K562 (cell line): ENCODE measurements at places on chromosomes 5 and 9.

DNA sequence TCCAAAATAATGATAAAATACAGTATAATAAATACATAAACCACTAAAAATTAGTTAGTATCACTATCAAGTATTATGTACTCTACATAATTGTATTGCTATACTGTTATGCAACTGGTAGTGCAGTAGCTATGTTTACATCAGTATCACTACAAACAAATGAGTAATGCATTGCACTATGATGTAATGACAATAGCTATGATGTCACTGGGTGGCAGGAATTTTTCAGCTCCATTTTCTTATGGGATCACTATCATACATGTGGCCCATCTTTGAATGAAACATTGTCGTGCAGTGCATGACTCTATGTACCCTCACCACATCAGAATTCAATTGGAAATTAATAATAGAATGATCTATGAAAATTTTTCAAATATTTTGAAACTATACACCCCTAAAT, 201.3 kb downstream of the MPDZ start:
- no peak for DNase-seq

DNA sequence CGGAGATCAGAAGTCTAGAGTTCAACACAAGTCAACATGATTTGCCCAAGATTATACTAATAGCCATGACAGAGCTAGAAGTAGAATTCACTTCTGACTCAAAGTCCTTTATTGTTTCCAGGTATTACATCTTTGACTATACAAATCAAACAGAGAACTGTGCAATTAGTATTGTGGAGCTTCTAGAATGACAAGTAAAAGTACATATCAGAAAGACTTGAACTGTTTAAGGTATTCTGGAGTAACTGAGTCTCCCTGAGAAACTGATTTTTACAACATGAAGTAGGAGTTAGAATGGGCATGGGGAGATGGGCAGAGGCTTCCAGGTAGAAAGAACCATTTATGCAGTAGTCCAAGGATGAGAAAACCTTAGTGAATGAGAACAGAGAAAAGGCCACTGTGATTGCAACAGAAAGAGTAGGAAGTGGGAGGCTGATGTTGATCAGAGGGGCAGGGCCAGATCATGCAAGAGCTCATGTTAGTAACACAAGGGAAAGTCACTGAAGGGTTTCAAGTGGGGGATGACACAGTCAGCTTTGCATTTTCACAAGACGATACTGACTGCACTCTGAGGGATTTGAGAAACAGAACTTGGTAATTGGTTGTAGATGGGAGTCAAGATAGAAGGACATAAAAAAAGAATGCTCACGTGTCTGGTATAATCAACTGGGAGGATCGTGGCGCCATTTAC, 280.7 kb downstream of the RFX3 start:
- DNase-seq, result no peak

DNA sequence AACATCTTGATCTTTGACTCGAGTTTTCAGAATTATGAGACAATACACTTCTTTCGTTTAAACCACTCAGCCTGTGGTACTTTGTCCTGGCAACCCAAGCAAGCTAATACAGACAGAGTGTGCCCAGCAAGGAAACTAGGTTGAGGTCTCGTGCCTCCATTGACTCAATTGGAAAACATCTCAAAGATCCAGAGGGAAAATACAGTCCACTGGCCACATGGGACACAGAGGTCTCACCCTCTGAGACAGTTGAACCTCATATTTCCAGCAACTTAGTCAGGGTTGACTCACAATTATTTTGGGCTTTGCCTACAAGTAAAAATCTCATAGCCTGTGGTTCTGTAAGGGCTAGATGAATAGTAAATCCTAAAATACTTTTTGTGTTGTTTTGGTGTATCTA, 631.5 kb downstream of the MTRR start:
- DNase-seq, result no peak

DNA sequence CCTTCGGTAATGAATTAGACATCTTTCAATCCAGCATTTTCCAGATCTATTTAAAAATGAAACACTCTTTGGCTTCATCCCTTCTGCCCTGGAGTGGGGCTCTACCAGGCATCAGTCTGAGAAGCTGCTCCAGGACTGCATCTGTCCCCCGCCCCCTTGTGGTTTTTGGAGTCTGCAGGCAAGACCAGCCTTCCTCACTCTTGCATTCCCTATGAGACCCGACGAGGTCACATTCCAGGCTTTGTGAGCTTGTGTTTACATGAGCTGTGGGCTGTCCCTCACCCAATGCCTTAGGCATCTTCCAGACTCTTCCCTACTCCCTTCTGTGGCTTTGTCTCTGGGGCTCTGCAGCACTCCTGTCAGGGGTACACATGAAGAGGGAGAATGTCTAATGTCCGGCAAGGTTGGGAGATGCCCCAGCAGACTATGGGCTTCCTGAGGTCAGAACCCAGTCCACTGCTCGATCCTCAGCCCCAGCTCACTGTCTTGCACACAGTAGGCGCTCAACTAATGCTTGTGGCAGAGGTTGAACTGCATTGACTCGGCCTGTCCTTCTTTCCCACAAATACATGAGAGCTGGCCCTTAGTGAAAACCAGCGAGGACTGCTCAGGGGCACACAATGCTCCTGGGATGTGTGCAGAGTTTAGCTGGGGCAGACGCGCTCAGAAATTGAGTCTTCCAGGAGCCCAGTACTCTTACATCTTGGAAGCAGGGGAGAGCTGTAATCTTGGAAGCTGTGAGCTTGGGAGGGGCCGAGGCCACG, 11.7 kb upstream of the GADD45G start:
- DNase-seq, result no peak

GRCh38 chr9:94807556-94807955, 81.1 kb downstream of the AOPEP start:
- no peak for DNase-seq

DNA sequence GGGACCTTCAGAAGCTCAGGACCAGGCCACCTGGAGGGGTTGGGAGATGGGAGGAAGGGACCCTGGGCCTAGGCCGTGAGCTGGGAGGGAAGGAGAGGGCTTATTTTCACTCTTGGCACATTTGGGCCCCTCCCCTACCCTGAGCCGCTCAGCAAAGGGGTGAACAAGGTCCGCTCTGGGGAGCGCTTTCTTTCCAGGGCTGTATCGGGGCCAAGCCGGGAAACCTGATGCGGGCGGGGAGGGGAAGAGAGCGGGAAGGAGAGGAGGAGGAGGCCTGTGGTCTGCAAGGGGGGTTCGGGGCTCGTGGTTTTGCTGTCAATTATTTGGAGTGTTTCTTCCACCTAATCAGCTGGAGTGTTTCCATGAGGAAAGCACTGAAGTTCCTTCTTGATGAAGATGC, 62.7 kb upstream of the RXRA start:
- no peak for DNase-seq

DNA sequence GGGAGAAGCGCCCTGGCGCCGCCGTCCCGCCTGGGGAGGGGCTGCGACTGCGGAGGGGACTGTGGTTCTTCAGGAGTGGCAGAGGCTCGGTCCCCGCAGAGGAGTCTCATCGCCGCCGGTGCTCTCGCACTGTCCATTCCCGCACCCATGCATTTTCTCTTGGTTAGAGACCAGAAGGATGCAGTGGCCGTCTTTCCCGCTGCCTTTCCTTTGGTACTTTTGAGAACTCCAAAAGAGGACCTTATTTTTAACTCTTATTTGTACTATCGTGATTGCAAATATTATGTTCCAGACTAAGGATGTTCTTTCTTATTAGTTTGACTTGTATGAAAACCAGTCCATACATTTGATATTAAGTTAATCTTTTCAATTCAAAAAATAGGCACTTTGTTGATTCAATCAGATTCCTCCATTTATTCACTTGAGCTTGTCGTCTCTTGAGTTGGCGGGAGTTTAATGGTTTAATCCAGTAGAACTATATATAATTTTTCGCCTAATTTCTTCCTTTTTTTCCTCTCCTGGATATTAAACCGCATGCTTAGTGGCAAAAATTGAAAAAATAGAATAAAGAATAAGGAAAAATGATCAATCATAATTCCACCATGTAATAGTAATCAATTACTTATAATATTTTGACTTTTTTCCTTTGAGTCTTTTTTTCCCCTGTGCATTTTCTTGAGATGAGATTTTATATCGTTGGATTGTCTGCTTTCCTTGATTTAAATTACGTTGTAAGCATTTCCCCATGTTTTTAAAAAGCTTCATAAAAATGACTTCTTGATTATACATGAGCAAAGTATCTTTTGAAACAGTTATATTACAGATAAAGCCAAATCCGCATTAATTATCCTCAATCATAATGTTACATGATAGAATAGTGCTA, 861 bp downstream of the ZFYVE16 start:
- peak; percentile 65 for DNase-seq

DNA sequence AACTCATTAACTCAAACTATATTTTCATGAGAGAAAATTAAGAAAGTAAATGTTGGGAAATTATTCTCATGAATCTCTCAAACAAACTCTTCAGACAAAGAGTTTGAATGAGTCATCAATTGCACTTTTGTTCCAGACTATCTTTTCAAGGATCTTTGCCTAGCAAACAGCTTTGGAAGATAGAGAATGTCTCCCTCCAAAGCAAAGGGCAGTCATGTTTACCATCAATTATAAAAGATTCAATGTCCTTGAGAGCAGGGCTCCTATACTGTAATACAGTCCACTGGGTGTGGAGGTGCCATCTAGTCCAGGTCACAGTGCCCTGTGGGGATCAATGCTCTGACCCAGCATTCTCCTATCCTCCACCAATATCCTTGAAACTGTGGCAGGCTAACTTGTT, 1429.3 kb downstream of the EFNA5 start:
- no peak for DNase-seq

GRCh38 chr5:137072361-137073115, 426.6 kb downstream of the SPOCK1 start:
- no peak for DNase-seq

- no peak for DNase-seq
These were observed 3.5 kb downstream of the PAM start for GRCh38 chr5:102758576-102758975.

DNA sequence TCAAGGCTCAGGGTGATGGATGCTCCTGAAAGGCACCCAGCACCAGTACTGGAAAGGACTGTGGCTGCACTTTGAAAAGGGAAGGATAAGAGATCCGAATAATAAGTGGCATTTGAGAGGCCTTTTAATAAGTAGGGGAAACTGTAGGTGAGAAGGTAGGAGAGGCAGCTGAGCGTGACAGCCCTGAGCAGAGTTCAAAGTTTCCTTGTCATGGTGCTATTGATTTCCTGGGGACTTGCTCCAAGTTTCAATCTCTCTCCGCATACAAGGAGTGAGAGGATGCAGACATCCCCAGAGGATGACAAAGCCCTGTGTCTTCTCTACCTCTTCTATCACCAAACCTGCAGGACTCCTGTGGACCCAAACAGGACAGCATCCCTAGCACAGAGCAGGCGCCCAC, 354.5 kb downstream of the SPOCK1 start:
- no peak for DNase-seq

- no peak for DNase-seq
These were observed 16.9 kb upstream of the ZNF366 start for GRCh38 chr5:72523960-72524582.

- no peak for DNase-seq
These were observed 11.3 kb downstream of the GDA start for GRCh38 chr9:72160446-72161123.

- no peak for DNase-seq
These were observed 46.6 kb downstream of the RAB3C start for GRCh38 chr5:58629271-58630159.

GRCh38 chr9:104386425-104387069, 117.5 kb upstream of the OR13F1 start:
- DNase-seq, result peak; percentile 7

DNA sequence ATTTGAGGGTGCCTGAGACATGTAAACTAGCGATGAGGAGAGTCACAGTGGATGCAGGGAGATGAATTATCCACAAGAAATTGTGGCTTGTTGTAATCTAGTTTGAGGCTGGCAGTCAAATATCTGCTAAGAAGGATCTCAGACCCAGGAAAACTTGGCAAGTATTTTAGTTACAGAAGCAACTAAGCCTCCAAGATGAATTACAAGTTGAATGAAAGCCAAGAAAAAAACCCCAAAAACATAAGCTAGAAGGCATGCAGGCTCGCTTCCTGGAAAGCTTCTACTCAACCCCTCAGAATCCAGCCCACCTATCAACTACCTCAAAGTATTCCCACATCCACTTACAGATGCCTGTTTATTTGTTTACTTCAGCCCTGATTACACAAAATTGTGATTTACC, 696.9 kb downstream of the MAT2B start:
- no peak for DNase-seq

GRCh38 chr5:1181451-1182359, 19.7 kb upstream of the SLC6A19 start:
- no peak for DNase-seq

DNA sequence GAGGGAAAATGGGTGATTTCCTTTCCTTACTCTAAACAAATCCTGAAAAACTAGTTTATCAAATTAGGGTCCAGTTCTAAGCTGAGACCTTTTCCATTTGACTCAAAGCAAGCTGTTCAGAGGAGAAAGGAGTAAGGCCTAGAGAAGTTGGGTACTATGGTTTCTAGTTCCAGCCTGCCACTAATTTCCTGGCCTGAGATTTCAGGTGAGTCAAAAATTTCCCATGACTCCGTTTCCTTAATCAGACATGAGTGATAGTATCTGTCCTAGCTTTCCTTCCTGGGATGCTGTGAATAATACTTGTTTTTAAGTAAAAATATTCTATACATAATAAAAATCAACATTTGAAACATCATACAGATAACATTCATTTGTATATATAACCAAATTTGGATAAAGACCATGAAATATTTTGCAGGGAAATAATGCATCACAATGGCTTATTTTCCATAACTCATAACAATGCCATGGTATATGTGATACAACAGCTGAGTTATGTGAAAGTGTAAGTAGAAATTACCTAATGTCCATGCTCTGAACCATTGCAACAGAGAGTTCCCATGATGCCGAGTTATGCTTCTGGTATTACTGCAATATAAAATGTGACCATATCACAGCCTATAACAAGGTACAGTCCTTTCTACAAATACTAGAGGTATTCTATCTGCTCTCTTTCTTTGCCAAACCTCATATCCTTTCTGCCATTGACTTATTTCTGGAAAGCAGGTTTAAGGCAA, 142.7 kb downstream of the MLLT3 start:
- no peak for DNase-seq

DNA sequence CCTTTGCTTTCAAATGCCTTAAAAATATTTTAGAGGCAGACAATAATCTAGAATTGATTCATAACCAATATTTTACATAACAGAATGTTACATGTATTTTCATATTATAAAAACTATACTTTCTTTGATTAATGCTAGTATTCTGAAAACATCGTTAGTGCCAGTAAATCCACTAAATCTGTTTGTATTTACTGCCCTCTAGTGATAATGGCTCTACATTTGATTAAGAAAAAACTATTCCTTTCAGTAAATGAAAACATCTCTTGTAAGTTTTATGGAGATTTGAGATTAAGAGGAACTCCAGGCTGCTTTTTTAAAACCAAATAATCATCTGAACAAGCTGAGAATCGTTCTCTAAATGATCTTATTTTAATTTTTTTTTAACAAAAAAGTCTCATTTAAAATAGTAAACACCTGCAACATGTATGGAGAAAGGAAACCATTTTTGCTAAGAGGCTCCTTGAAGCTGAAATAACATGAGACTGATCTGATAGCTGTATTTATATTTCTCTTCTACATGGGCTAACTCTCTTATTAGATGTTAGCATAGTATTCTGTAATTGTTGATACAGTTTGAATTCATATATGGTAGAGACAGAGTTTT, 424.7 kb downstream of the RAB3C start:
- no peak for DNase-seq
